Naive B cell (primary cell): ENCODE measurements at places on chromosomes 11 and 22.
A peak's percentile ranks its signal among the peaks of the same experiment; 100 is the strongest.

- no peak for DNase-seq
These were observed 50.6 kb downstream of the NECTIN1 start for GRCh38 chr11:119678351-119678750.

GRCh38 chr11:70582886-70583641 is 184.7 kb downstream of the CTTN start:
- no peak for DNase-seq

DNA sequence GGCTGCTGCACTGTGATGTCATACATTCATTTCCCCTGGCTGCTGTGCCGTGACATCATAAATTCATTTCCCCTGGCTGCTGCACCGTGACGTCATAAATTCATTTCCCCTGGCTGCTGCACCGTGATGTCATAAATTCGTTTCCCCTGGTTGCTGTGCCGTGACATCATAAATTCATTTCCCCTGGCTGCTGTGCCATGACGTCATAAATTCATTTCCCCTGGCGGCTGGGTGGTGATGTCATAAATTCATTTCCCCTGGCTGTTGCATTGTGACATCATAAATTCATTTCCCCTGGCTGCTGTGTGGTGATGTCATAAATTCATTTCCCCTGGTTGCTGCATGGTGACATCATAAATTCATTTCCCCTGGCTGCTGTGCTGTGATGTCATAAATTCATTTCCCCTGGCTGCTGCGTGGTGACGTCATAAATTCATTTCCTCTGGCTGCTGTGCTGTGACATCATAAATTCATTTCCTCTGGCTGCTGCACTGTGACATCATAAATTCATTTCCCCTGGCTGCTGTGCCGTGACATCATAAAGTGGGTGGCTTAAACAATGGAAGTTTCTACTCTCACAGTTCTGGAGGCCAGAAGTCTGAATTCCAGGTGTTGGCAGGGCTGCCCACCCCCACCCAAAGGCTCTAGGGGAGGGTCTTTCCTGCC is 301.1 kb downstream of the SHANK2 start:
- no peak for DNase-seq

- no peak for DNase-seq
These were observed 64.8 kb downstream of the TBC1D22A start for GRCh38 chr22:46827136-46827780.

- DNase-seq, result no peak
These were observed 1394.3 kb downstream of the TBC1D22A start for GRCh38 chr22:48156603-48157355.

DNA sequence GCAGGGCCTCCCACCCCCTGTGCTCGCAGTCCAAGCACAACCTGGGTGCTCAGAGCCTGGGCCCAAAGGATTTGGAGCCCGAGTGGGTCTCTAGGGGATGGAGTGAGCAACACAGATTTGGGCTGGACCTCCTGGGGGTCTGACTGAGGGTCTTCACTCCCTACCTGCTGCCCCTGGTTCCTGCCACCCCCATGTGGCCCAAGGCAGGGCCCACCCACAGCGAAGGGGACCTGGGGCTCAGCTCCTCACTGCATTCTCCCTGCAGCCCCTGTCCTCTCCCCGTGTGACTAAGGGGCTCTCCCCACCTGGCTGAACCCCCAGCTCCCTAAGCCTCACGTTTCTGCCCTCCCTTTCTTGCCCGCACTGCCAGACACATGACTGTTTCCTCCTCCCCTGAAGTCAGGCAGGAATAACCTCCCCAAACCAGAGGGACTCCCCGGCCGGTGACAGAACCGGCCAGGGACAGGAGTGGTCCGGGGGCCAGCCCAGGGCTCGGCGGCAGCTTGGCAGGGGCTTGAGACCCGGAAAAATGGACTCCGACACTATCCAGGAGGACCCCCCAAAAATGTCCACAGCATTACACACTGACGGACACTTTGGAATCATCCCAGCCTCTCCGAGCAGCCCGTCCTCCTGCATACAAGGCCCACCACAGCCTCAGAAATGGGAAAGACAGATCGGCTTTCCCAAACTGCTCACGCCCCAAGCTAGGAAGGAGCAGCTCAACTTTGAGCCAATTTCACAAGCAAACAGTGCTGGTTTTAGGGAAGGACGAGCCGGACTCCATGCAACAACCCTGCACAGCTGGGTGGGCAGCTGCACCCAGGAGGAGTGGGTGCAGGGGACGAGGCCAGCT is 57.8 kb downstream of the BRD1 start:
- DNase-seq, result no peak

- DNase-seq, result no peak
These were observed 18.7 kb downstream of the PPM1F start for GRCh38 chr22:21933910-21934309.

- DNase-seq, result no peak
These were observed 51.8 kb downstream of the CSNK2A3 start for GRCh38 chr11:11301212-11301611.

GRCh38 chr11:104946907-104947306 is 21.5 kb downstream of the CASP4 start:
- peak; percentile 34 for DNase-seq

- no peak for DNase-seq
These were observed 6.7 kb downstream of the HSD17B12 start for GRCh38 chr11:43687120-43687791.

DNA sequence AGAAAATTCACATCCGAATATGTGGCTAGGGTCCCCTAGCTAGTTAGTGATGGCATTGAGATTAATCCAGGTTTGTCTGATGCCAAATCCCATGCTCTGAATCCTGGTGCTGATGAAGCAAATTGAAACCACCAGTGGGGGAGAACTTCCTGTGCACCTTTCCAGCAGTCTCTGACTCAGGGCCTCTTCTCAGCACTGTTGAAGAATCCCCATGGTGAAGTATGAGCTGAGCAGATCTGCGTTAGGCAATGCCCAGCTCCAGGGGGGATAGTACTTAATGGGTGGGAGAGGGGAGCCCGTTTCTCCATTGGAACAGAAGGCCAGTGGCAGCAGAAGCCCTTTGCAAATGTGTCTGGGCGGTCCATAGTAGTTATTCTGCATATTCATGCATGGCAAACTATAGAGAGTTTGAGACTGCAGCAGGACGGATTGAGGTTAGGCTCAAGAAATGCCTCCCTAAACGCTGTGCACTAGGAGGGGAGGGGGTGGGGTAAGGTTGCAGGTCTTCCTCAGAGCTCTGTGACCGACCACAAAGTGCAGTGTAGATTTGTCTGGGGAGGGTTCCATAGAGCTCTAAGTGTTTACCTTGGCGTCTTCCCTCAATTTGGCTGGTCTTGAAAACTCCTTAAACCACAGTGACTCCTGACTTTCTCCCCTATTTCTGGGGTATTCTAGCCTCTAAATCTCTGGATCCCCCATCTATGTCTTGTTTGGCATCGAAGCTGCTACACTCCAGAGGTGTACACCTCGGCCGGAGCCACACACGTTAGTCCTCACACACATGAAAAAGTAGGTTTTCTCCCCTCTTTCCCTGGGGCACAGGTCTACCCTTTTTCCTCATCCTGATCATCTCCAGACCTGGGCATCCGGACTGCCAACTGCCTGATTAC is 4.8 kb downstream of the POU2F3 start:
- DNase-seq, result no peak
